Stimulated activated CD8-positive, alpha-beta memory T cell treated with anti-CD3 and anti-CD28 coated beads, Interleukin-15, amount 100 ng/mL, for 4 hours (primary cell): ENCODE measurements at places on chromosomes 7 and 10.

DNA sequence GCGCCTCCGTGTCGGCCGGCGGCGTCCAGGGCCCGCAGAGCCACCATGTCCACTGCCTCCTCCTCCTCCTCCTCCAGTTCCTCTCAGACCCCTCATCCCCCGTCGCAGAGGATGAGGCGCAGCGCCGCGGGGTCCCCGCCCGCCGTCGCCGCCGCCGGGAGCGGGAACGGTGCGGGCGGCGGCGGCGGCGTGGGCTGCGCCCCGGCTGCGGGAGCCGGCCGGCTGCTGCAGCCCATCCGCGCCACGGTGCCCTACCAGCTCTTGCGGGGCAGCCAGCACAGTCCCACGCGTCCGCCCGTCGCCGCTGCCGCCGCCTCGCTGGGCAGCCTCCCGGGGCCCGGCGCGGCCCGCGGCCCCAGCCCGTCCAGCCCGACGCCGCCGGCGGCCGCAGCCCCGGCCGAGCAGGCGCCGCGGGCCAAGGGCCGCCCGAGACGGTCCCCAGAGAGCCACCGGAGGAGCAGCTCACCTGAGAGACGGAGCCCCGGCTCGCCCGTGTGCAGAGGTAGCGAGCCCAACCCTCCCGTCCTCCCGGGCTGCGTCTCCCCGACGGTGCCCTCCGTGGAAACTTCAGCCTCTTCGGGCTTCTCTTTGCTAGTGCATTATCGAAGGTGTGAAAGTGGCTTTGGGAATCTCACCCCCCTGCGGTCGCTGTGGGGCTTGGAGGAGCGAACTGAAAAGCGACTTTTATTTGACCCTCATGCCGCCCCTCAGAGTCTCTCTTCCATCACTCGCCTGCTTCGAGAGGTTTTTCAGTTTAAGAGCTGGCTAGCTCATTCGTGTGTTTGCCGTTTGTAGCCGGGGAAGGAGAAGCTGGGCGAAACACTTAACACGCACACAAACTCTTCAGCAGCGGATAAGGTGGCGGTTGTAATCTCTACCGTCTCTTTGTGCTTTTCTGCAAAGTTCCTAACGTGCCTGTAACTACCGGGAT is 975 bp downstream of the GLCCI1 start:
- peak; percentile 26 for DNase-seq

DNA sequence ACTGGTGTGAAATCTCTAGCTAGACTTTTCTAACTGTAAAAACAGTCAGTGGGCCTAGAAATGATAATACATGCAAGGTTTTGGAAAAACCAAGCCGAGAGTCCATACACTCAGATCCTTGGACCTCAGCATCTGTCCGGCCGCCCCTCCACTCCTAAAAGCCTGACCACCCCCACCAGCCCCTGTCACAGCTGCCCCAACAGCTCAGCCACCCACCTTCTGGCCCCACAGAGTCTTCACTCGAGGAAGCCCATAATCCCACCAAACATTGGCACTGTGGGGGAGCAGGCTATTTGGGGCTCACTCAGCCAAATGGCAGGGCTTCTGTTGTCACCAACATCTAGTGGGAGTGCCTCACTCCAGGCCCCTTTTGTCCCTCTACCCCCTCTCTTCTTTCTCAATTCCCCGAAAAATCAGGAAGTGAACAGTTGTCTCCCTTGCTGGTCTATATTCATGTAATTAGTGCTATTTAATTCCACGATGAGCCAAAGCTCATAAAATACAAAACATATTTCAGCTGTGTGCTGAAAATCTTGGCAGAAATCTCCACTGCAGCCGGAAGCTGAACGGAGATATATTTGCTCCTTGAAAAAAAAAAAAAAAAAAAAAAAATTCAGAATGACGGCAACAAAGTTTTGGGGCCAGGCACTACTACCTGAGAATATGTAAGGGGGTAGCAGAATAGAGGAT is 55.5 kb downstream of the PLXNA4 start:
- no peak for DNase-seq

DNA sequence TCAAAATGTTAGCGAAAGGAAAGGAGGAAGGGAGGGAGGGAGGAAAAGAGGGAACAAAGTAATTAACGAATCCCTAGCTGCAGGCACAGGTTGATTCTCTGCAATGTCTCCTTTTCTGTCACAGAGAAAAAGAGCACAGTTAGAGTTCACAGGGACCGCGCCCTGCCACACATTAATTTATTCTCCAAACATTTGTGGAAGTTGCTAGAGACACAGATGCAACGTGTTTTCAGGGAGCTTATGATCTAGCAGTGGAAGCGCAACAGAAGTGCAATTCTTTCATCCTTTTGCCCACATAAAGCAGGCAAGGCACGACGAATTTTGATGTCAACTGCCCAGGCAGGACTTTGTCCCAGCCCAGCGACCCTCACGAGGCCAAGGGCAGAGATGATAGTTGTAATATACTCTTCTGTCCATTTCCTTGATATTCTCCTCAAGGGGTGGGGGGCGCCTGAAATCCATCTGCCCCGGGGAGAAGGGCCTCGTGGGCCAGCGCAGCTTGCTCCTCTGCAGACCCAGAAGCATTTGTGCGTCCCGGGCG is 101.7 kb upstream of the ZNF438 start:
- DNase-seq, result no peak

- no peak for DNase-seq
These were observed 3.6 kb upstream of the GIMAP5 start for GRCh38 chr7:150733482-150734095.

DNA sequence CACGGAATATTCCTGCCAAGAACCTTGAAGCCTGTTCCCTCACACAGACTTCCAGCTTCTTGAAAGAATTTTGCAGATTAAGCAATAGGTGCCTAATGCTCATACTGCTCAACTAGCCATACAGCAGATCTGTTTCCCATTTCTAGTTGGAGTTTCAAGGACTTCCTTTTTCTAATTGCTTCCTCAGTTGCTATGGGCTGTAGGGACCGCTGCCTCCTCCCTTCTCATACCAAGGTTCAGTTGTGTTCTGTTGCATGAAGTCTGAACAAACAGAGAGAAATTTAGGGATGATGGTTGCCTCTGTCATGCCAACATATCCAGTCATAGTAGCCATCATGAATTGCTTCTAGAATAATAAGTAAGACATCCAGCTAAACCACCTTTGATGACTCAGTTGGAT is 6.8 kb downstream of the ITGA8 start:
- DNase-seq, result no peak

GRCh38 chr7:36048902-36049240 is 104.2 kb upstream of the EEPD1 start:
- DNase-seq, result no peak

DNA sequence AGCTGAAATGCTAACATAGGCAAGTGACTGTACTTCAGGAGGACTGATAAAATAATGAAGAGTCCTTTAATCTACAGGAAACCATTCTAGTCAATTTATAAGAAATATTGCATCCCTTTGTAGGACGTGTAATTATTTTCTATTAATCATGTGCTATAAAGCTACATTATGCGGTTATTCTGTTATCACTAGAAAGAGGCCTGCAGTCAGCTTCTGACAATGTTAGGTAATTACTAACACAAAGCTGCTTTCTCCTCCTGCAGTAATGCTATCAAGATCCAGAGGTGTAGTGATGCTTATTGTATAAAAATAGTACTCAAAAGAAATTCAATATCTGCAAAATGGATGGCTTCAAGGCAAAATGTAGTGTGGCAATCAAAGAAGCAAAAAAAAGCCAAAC is 191.1 kb downstream of the SKAP2 start:
- no peak for DNase-seq

DNA sequence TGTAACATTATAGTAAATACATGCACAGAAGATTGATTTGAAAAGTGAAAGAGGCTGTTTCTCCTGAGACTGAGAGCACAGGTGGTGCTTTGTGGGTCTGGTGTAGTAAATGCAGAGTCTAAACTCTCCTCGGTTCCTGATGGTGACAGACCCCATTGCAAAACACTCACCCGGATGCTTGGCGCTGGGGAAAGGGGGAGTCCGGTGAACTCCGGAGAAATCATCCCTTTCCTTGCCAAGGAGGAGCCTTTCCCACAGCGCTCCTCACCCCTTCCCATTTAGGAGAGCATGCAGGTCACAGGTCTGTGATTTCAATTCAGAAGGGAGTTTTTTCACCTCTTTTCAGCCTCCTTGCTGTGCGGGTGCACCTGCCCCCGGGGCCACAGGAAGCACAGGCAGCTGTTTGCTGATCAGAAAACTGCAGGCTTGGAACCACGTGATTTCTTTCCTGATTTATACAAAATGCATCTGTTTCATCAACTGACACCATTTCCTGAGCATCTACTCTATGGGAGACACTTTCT is 75.6 kb upstream of the LYZL2 start:
- DNase-seq, result no peak

- DNase-seq, result no peak
These were observed 383.5 kb downstream of the POM121L12 start for GRCh38 chr7:53418834-53419482.

DNA sequence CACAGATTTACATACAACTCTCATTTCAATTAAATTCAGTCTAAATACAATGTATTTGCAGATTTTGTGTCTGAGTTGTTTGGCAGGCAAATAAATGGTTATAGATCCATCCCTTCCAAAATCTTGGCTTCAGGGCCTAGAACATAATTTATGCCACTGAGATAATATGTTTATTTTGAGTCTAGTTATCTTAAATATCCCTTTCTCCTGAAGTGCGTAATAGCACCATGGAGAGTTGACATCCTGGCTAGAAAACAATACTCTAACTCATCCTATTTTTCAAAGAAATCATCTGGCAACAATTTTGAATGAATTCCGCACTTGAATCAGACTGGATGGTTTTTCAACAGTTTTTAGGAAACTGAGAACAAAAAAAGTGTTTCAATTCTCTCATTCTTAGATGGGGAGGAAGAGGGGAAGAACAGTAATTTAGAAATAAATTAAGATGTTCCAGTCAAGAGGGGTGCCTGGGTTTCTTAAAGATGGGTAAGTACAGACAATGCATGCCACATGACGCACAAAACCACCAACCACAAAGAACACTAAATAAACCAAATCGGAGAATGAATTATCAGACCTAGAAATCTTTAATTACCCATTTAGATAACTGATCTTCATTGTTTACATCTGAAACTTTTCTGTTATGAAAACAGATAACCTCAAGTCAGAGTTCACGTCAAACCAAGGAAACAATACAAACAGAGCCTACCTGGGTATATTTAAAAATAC is 228.7 kb upstream of the PTN start:
- no peak for DNase-seq
